ENCODE measurements at places on chromosomes 5 and 9. TPM values are rescaled to one million over a fixed set of nuclear protein-coding genes. Genes with fewer than 3 reads are reported as not detected.
A peak's percentile ranks its signal among the peaks of the same experiment; 100 is the strongest.

Gene AHRR
- total RNA-seq = 6.3 TPM

Gene S1PR3
- total RNA-seq = 4.8 TPM

Gene C5orf52
- total RNA-seq = not detected

Gene FRMD3
- 7.3 TPM for total RNA-seq

Gene UBAC1
- total RNA-seq = 72.3 TPM

Gene FOXD4L6
- not detected for total RNA-seq

Gene FBP1
- total RNA-seq = 397 TPM

Gene TLX3
- not detected for total RNA-seq

Gene F2RL2
- total RNA-seq = not detected

Gene MEIKIN
- total RNA-seq = not detected

Gene ADAMTS16
- total RNA-seq = not detected

Gene HOMER1
- 11.3 TPM for total RNA-seq

Gene FKBP15
- 72.3 TPM for total RNA-seq

Gene SH2D3C
- 35.6 TPM for total RNA-seq

- DNase-seq = no peak
These were observed 107.9 kb upstream of the FREM1 start for GRCh38 chr9:15018096-15018637.

GRCh38 chr5:88785746-88786565 is 97.0 kb downstream of the MEF2C start:
- no peak for DNase-seq

- DNase-seq = no peak
These were observed 1.9 kb downstream of the UGCG start for GRCh38 chr9:111898331-111899096.

- DNase-seq = no peak
These were observed 1300.5 kb upstream of the DMAC1 start for GRCh38 chr9:9100070-9100469.

GRCh38 chr5:130251931-130252330 is 347.7 kb downstream of the CHSY3 start:
- no peak for DNase-seq

- no peak for DNase-seq
These were observed 21.3 kb downstream of the WWC1 start for GRCh38 chr5:168312606-168313295.

DNA sequence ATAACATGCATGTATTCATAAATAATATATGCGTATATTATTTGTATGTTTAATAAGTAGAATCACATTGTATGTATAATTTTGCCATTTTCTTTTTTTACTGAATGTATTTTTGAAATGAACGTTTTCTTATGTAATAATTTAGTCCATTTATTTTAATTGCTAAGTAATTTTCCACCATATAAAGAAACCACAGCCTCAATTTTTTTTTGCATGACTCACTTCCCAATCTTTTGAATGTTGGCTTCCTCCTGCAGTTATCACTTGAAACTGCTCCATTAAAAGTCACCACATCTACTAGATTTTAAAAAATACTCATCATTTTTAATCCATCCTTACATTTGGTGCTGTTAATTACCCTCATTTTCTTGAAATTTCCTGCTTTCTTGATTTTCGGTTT is 363.3 kb upstream of the MEF2C start:
- no peak for DNase-seq

- DNase-seq = no peak
These were observed 216.5 kb upstream of the KLF9 start for GRCh38 chr9:70630971-70631370.

DNA sequence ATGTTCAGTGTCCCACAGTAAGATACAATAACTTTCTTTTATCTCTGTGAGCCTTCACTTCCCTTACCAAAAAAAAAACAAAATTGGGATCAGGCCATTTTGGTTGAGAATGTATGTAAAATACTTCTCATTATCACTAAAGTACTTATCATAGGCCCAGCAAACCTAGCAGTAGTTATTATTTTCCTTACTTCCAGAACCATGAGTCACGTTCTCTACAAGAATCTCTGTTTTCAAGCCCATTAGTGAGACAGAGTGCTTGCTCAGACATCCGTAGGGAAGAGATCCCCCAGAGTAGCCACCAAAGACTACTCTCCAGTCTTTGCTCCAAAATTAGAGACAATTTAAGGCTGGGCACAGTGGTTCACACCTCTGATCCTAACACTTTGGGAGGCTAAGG is 103.9 kb upstream of the NR5A1 start:
- no peak for DNase-seq

GRCh38 chr9:129006328-129007034 is 21.6 kb downstream of the SH3GLB2 start:
- peak; percentile 63 for DNase-seq

GRCh38 chr5:58497921-58498320 is 6.7 kb downstream of the GAPT start:
- no peak for DNase-seq

DNA sequence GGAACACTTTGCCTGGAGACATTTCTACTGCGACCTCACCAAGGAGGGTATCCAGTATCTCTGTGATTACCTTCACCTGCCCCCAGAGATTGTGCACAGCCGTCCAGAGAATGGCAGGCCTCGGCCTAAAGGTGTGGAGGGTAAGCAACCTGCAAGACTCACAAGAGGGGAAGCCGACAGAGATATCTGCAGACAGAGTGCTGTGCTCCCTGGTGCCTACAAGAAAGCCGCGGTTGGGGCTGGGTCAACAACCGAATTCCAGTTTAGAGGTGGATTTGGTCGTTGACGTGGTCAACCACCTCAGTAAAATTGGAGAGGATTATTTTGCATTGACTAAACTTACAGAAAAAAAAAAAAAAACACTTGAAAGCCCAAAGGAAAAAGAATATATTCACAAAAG is 107.8 kb upstream of the ISL1 start:
- DNase-seq = no peak

DNA sequence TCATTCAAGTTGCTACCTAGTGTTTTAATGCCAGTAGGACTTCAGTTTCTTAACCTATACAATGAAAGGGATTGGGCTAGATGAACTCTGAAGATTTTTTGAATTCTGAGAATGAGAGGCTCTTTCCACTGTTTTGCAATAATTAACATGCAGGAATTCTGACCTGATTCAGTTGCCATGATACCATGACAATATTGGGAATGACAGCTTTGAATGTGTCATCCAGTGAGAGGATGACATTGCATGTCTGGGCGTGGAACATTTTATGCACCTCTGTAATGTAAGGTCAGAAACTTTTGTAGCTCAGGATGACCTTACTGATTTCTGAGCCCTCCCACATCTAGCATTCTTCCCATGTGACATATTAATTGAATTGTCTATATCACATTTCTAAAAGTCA is 30.6 kb upstream of the SPINK5 start:
- DNase-seq = no peak

GRCh38 chr9:89246840-89247239 is 64.2 kb upstream of the CKS2 start:
- DNase-seq = no peak

- no peak for DNase-seq
These were observed 16.1 kb downstream of the PAIP1 start for GRCh38 chr5:43540746-43541145.

DNA sequence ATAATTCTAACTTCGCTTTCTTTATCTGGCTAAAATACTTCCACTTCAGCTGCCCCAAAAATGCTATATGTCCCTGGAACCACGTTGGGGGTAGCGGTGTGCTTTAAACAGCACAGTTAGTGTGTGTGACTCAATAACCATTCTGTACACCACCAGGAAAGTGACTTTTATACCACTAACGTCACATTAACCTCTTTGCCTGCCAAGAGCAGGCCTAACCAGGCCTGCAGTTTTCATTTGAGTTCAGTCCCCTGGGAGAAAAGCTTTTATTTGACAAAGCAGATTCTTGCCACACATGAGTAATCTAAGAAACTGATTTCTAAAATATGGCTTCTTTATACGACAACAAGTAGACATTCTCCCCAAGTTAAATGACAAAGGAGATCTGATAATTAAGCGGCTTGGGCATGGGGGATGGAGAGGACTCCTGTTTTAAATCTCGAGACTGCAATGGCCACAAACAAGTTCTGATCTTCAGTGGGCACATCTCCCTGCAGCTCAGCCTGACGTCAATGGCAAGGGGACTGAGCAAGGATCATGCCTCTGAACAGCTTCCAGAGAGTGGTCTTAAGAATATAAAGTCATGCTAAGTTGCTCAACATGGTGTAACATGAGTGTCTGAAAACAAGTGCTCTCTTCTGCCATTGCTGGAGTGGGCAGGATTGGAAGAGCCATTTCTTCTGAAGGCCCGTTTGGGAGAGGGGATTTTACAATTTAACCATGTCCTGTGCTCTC is 91.8 kb downstream of the GLIS3 start:
- DNase-seq = no peak

GRCh38 chr9:38368731-38369130 is 23.8 kb upstream of the ALDH1B1 start:
- no peak for DNase-seq

GRCh38 chr9:119052339-119053030 is 316.8 kb downstream of the BRINP1 start:
- DNase-seq = no peak

DNA sequence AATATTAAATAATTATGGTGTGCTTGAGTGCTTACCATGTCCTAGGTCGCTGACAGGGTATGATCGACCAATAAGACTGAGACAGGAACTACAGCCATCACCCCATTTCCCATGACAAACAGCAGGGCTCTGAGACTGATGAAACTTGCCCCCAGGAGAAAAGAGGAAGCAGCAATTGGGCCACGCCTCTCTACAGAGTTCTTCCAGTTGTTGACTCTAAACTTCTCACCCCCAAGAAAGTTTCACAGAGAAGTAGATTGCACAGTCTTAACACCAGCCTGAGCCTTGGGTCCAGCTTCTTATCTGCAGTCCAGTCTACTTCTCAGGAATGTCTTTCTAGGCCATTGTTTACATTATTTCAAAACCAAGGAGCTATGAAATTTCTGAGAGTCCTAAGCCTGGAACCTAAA is 182.2 kb upstream of the ANKRD55 start:
- DNase-seq = no peak

GRCh38 chr9:98378206-98378780 is 122.8 kb upstream of the TBC1D2 start:
- no peak for DNase-seq

DNA sequence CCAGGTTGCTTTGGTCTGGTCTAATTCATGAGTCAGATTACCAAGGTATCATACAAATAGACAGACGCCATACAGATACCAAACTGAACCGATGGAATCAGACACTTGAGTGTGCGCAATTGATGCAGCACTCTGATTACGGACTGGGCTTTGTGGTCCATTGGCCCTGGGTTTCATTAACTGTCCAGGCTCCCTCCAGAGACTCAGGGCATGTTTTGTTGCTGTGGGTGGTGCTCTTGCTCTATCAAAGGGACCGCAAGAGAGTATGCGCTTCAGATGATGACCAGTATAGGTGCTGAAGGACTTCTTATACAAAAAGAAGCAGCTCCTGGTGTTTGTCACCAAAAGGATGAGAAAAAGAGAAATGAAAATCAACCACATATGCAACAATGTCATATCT is 36.9 kb upstream of the ANKRD55 start:
- DNase-seq = no peak

GRCh38 chr5:96049398-96050272 is 88.0 kb upstream of the ELL2 start:
- peak; percentile 50 for DNase-seq

DNA sequence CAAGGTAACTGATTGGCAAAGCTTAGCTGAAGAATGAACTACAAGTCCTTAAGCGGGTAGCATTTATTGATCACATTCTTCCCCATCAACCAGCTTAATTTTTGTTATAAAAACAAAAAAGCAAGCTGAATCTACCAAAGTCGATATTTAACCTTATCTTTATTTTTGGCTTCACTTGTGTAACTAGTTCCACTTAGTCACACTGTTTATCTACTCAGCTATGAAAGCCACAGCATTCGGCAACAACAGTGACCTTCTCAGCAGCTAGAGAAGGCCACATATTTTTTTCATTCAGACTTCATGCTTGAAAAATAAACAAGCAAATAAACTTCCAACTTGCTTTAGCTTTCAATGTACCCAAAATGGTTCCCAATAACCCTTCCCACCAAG is 69.4 kb downstream of the KLHL3 start:
- DNase-seq = no peak

- DNase-seq = peak; percentile 89
These were observed 879 bp upstream of the UBQLN1 start for GRCh38 chr9:83708515-83709158.

DNA sequence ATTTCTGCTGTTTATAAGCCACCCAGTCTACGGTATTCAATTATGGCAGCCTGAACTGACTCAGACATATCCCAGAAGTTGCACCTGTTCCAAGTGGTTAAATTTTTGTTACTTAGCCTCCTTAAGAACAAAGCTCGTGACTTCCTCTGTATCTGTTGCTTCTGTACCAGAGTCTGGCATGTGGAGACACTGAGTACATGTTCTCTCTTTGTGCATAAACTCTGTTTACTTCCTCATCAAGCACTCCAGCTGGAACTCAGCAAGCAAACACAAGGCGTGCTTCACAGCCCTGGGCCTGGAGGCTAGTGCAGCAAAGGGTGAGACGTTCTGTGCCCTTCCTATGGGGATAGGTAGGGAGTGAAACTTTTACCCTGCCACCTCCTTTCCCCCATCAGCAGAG is 19.0 kb downstream of the C9orf152 start:
- DNase-seq = peak; percentile 91

DNA sequence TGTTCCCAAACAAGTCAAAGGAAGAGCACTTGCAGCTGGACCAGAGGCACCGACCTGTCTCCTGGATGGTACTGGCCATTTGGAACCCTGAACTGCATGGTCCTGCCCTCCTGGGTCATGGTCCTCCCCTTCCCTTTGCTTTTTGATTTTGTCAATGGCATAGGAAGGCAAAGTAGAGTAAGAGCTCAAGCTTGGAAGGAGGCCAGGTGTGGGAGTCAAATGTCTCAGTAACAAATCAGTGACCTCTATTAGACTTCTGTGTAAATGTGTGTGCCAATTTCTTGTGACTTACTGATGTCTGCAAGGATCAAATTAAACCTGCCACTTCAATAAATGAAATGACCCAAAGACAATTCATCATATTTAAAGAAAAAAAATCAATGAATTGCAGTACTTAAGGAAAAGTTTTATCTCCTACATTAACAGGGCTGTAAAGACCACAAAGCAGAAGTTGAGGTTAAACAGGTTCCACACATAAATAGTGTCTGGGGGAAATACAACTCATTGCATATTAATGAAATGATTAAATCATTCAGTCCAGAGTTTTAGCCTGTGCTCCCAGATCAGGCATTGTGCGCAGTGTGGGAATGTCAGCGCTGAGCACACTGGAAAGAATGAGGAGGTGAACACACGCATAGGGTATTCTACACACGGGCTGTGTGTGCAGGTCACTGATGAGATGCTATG is 32.7 kb downstream of the OSMR start:
- no peak for DNase-seq

DNA sequence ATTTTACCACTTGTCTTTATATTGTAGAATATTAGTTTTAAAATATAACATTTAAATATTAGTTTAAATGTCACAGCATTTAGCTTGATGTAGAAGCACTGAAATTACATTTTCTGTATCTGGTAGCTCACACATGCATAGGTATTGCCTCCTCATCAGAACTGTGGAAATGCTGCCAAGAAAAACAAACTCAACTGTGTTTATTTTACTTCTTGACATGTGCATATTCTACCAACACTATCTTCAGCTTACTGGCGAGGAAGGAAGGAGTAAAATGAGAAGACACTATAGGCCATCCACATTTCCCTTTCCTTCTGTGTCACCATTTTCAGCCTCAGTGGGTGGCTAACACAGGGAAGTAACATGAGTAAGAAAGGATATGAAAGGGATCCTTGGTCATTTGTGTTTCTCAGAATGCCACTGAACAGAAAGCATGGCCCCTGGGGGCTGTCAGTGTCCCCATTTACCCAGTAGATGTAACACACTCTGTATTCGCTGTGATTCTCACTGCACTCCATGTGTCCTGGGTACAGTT is 81.0 kb upstream of the HTR4 start:
- no peak for DNase-seq

GRCh38 chr5:154421868-154422267 is 23.9 kb upstream of the SAP30L start:
- DNase-seq = no peak
